ENCODE measurements at places on chromosomes 2 and 18. TPM values are rescaled to one million over a fixed set of nuclear protein-coding genes. Genes with fewer than 3 reads are reported as not detected.

EGR4 gene
- total RNA-seq = 0.14 TPM

DNA sequence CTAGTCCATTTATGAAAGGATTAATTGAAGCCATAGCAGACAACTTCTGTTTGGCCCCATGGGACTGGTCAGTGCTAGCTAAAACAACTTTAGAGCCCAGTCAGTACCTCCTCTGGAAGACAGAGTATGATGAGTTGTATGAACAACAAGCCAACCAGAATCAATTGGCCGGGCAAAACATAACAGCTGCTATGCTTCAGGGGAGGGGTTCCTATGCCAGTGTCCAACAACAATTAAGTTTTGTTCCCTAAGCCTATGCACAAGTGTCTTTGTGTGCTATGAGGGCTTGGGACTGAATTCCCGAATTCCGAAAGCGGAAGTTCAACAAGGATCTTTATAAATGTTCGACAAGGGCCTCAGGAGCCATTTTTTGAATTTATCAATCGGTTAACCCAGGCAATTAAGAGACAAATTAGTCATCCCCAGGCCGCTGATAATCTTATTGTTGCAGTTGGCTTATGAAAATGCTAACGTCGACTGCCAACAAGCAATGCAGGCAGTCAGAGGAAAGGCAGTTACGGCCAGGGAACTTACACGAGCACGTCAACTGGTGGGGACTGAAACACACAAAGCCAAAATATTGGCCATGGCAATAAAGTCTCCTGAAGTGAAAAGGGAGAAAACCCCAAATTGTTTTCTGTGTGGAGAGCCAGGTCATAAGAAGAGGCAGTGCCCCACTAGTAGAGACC, 57.9 kb downstream of the ZNF638 start:
- H3K27me3 ChIP-seq = no peaks in the 10 kb centered on the region

GRHL1 gene
- total RNA-seq = 0.28 TPM

- H3K27me3 ChIP-seq = no peaks in the 10 kb centered on the region
- DNase-seq = no peak
Measured at GRCh38 chr18:44128365-44128764, 552.3 kb upstream of the SETBP1 start.

CAPN14 gene
- total RNA-seq = 0.30 TPM
